ENCODE measurements at places on chromosomes 1 and 21.

GRCh38 chr21:14519000-14519399, 27.1 kb downstream of the SAMSN1 start:
- DNase-seq: no peak

DNA sequence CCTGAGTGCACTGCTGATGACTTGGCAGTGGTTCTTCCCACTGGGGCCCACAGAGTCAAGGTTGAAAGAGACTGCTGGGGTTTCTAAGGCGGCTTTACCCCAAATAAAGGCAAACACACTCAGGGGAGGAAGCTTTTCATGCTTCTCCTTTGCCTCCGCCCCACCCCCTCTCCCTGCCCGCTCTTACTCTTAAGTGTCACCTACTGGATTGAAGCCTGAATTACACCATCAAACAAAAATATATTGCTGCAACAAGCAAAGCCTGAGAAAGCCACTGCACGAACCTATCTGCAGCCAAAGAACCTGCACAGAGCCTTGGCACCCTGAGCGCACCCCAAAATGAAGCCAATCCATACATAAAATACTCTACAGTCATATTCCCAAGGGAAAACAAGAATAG, 63.1 kb downstream of the PTGFR start:
- DNase-seq: no peak

DNA sequence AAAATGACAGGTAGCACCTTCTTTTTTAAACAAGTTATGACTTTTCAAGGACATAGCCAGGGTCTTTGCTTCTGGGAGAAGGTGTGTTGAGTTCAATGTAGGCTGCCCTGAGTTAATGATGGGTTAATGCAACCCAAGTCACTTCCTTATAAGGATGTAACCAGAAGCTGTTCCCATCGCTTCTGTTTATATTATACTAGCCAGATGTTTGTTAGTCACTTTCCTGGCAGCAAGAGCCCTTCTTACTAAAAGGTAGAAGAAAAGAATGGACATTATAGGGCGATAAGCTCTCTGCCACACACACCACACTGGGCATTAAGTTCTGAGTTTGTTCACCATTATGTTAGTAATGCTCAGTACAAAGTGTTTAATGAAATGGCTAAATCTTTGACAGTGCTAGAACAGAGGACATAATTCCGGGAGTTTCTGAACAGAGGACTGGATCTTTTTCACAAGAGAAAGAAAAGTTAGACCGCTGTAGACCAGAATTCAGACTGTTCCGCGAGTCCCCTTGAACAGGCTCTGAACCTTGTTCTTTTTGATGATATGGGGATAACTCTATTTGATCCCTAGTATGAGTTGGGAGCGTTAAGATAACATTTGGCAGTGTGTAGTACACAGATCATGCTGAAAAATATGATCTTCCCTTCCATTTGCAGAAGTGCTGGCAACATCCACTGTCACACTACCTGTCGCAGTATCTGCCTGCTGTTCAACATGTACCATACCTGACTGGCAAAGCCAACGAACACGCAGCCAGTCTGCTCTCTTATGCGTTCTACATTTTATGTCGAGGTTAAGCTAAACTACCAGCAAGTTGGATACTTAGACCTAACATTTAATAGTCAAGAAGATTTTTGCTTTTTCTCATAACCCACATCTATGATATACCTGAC, 41.0 kb downstream of the DEGS1 start:
- peak; percentile 76 for DNase-seq

- no peak for DNase-seq
These were observed 105.0 kb upstream of the ARTN start for GRCh38 chr1:43828574-43828973.

DNA sequence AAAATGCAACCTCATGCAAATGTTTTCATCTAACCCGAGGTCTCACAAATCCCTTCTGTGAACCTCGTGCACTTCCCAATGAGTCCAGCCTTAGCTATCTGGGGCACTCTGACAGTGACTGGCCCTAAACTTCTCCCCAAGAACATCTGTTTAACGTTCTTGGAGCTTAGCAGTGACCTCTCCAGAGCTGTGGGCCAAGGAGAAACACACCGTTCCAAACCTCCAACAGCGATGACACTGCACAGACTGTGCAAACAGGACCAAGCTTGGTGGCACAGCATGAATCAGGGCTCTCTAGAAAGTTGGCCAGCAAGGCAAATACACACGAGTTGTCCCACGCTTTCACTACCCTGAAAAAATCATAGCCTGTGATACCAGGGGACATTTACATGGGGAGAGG, 15.8 kb downstream of the BEND5 start:
- no peak for DNase-seq

DNA sequence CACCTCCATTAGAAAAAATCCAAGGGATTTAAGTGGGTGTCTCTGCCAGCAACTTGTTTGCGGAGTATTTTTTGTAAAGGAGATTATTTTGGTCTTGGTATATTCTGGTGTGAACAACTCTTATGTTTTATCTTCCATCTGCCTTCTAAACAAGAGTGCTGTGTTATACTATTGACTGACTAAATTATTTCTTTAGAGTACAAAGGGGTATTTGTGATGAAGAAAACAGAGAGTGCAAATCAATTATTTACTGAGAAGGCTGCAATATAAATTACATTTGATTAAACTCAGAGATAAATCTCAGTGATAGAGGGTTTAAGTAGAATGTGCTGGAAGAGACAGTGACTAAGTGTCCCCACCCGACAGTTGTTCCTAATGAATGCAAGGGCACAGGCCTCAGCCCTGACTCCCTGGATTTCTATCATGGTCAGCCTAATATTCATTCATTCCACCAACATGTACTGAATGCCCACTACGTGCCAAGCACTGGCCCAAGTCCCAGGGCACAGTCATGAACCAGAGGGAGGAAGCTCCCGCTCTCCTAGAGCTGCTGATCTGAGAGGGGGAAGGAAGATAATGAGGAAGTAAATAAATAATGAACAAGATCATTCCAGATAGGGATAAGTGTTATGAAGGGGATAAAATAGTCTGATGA, 196.9 kb upstream of the C8B start:
- DNase-seq: no peak

DNA sequence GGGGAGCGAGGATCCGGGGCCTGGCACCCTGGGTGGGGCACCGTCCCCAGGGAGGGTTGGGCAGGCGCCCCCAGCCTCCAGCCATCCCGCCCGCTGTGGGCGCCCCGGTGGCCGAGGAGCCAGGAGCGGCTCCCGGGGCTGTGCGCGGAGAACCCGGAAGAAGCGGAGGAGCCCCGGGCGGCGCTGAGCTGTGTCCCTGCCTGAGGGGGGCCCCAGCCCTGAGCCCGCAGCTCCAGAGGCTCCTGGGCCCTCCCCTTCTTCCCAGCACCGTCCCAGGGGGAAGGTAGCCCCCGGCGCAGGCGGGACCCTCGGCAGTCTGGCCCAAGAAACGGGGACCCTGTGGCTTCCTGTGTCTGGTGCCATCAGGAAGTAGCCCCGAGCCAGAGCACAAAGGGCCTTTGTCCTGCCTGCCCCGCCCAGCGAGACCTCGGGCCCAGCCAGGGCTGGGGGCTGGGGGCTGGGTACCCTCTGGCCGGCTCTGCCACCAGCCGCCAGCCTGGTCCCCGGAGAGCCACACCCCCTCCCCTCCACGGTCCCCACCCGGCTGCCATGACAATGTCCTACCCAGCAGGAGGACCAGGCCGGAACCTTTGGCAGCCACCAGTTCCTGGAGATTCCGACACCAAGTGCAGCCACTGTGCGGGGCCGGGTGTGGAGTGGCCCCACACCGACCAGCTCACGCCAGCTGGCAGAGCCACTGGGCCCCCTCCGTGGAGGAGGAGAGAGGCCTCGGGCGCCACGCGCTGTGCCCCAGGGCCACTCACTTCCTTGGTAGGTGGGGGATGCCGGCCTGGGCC, 15.6 kb upstream of the TTLL10 start:
- no peak for DNase-seq
